ENCODE measurements at places on chromosomes 3 and 15. TPM values are rescaled to one million over a fixed set of nuclear protein-coding genes. Genes with fewer than 3 reads are reported as not detected.
A peak's percentile ranks its signal among the peaks of the same experiment; 100 is the strongest.

DNA sequence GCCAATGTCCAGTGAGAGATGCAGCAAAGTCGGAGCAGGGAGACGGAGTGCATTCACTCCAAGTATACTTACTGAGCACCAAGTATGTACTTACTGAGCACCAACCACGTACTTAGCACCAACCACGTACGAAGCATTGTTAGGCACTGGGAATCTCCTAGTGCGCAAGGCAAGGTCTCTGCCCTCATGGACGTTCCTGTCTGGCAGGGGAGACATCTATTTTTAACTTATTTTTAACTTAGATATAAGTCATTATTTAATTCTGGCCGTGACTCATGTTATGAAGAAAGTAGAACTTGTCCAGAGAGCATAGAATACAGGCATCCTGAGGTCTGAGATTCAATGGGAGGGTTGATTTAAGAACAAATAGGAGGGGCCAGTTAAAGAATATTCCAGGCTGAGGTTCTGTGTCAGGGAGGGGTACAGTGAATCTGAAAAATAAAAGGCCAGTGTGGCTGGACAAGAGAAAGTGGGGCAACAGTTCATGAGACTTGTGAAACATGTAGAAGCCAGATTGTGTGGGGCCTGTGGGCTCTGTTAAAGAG, 9.3 kb upstream of the LRRC31 start:
- DNase-seq: no peak

The CIB2 gene
- total RNA-seq: 12.8 TPM

DNA sequence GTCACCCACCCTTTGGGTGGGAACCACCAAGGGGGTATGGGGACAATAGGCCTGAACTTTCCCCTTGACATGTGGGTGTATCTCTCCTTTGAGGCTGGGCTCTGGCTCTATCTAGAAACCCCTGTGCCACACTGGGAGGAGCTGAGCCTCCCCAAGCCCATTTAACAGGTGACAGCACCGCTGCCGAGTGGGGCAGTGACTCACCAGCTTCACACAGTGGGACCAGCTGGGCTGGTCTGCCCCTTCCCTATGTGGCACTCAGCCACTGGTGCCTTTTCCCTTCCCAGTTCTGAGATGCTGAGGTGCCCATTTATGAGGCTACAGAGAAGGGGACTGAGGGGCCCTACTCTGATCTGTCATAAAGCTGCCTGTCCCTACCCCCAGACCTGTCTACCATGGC, 5.1 kb downstream of the PSTPIP1 start:
- no peak for DNase-seq

GRCh38 chr3:55246033-55246432, 241.1 kb downstream of the WNT5A start:
- no peak for DNase-seq

- no peak for DNase-seq
Observed at GRCh38 chr3:189188466-189188865, 16.7 kb downstream of the TPRG1 start.

DNA sequence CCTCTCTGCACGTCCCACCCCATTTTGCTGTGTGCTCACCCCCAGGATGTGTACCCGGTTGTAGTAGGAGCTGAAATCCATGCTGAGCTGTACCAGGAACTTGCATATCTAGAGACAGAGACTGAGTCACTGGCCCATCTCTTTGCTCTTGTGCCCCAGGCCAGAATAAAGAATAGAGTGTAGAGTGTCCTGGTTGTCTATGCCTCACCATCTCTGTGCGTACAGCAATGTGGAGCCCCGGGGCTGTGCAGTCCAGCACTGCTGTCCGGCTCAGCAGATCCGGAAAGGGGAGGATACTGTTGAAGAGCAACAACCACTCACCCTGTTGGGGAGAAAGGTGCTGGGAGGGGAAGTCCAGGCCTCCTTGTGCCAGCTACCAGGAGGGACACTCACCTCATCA, 2.6 kb downstream of the DALRD3 start:
- no peak for DNase-seq

GRCh38 chr15:46278486-46279090, 643.8 kb downstream of the SQOR start:
- DNase-seq: no peak

The CCDC39 gene
- not detected for total RNA-seq

GRCh38 chr3:46318207-46318927, 35.5 kb upstream of the CCR2 start:
- DNase-seq: no peak

The ITIH1 gene
- total RNA-seq: not detected

GRCh38 chr15:71191296-71191695, 76.0 kb downstream of the THSD4 start:
- no peak for DNase-seq

The NTRK3 gene
- total RNA-seq: 1.7 TPM

- no peak for DNase-seq
Observed at GRCh38 chr3:135897715-135898114, 67.8 kb upstream of the PPP2R3A start.

GRCh38 chr3:153373606-153374005, 211.6 kb downstream of the RAP2B start:
- peak; percentile 28 for DNase-seq

The LSM3 gene
- total RNA-seq: 15.9 TPM

Measured in heart left ventricle (tissue), 16 donors.